WTC11 (cell line): ENCODE measurements at places on chromosomes 7 and 10.

GRCh38 chr10:69588358-69588757 lies 15.1 kb upstream of the NEUROG3 start:
- no peak for DNase-seq

- DNase-seq = no peak
These were observed 32.1 kb downstream of the FAS start for GRCh38 chr10:89022734-89023133.

GRCh38 chr7:118872568-118872967 lies 648.1 kb downstream of the ANKRD7 start:
- no peak for DNase-seq

- no peak for DNase-seq
These were observed 5.0 kb downstream of the PGAM2 start for GRCh38 chr7:44060091-44060947.
